ENCODE measurements at places on chromosomes 12 and 14.

DNA sequence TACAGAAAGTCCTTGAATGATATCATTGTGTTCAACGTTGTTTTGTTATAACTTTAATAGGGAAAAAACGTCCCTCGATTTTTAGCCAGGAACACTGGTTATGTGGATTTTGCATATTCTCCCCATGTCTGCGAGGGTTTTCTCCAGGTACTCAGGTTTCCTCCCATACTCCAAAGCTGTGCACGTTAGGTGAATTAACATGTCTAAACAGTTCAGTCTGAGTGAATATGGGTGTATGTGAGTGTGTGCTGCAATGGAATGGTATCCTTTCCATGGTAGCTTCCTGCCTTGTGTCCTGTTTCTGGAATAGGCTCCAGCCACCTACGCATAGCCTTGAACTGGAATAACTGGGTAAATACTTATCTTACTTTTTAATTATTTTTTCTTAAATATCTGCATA, 810.8 kb upstream of the ATXN7L3B start:
- no peak for DNase-seq

- DNase-seq = no peak
These were observed 81.7 kb downstream of the TNFAIP2 start for GRCh38 chr14:103204852-103205540.

GRCh38 chr14:86462193-86462753, 932.3 kb downstream of the FLRT2 start:
- peak; percentile 3 for DNase-seq

- DNase-seq = no peak
These were observed 71.3 kb downstream of the CLMN start for GRCh38 chr14:95248432-95248831.

DNA sequence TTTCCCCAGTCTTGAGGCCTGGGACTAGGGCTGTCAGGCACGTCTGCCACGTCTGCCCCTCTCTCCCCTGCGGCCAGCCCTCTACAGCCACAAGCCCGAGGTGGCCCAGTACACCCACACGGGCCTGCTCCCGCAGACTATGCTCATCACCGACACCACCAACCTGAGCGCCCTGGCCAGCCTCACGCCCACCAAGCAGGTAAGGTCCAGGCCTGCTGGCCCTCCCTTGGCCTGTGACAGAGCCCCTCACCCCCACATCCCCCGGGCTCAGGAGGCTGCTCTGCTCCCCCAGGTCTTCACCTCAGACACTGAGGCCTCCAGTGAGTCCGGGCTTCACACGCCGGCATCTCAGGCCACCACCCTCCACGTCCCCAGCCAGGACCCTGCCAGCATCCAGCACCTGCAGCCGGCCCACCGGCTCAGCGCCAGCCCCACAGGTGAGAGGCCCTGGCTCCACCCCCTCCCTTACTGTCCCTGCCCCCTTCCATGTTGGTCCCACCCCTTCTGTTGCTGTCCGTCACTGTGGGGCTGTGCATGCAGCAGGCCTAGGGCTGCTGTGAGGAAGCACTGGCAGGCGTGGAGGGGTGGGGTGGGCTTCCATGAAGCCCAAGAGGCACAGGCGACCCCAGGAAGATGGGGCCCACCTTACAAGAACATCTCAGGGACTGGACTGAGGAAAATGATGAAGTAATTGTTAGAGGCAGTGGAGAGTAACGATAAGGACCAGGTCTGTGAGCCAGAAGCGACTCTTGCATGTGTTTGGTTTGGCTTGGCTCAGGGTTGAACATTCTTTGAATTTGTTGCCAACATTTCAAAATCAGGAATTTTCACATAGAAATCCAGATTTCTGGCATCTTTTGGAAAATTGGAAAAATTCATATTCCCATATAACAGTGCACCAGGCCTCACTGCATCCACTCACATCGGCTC, 16.8 kb downstream of the C12orf43 start:
- no peak for DNase-seq

GRCh38 chr12:26286186-26286585, 90.8 kb downstream of the SSPN start:
- no peak for DNase-seq

DNA sequence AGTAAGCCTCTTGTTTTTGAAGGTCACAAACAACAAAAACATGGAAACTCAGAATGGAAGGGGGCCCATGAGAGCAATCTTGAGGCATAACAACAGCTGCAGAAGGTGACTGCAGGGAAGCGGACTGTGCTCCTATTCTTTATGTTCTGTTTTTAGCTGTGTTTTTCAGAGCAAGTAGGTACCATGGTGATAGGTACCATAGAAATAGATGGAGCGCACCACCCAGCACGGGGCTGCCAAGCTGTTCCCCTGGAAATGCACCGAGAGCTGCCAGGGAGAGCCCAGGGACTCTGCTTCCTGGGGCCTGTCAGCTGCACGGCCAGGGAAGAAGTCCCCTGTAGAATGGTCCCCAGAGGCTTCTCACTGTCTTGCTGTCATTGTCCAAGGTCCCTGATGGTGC, 32.8 kb downstream of the DGLUCY start:
- no peak for DNase-seq

- DNase-seq = no peak
These were observed 510 bp upstream of the TTC8 start for GRCh38 chr14:88823968-88824313.

GRCh38 chr12:64229796-64230195, 7.7 kb upstream of the KICS2 start:
- DNase-seq = no peak

DNA sequence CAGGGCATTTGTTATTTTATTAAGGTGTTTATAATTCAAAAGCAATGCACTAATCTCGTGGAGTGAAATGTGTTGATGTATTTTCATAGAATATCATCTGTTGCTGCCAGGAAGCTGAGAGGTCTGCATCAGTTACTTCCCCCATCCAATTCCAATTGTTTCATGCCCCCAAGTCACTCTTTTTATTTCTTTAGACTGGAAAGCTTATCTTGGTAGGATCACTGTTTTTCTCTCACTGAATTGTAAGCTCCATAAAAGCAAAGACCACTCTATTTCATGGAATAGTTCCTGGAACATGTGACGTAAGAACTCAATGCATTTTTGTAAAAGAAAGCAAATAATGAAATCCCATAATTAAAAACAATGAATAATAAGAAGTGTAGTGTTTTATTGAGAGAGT, 420.2 kb downstream of the TRHDE start:
- no peak for DNase-seq

- DNase-seq = no peak
These were observed 207.0 kb upstream of the C14orf180 start for GRCh38 chr14:104372390-104373054.

- DNase-seq = no peak
These were observed 221.8 kb upstream of the DCN start for GRCh38 chr12:91404441-91404840.

Measured in NCI-H2081 (cell line).